Lower lobe of right lung (tissue), 2 donors: ENCODE measurements at places on chromosomes 2 and 18. TPM values are rescaled to one million over a fixed set of nuclear protein-coding genes. Genes with fewer than 3 reads are reported as not detected.
A peak's percentile ranks its signal among the peaks of the same experiment; 100 is the strongest.

DNA sequence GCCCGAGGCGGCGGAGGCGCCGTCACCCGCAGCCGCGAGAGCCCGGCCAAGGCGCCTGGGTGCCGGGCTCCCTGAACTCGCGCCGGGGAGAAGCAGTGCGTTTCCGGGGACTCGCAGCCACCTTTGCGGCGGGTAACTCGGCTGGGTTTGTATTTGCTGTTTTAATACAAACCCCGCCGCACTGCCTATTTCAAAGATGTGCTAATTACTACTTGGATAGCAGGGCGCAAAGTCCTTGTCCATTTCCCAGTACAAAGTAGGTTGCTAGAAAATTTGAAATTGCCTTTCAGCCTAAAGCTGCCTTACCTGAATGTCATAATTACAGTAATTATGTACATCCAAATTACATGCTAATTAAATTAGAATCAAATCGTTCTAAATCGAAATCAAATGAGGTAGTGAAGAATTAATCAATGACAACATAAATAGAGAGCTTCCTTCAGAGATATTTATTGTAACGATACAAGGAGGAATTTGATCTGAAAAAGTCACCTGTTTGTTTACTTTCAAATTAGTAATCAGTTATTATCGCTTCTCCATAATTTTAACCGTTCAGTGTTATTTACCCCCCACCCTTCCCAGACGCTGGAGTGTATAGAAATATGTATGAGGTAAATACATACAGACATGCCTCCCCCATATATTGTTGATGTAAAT lies 8.1 kb downstream of the SP9 start:
- no peak for DNase-seq
- no peak overlapping the region for H3K27ac ChIP-seq
- no peak overlapping the region for H3K4me3 ChIP-seq
- H3K27me3 ChIP-seq: peaks cover 80% of the 10 kb centered on the region

- no peak within 1 kb of the TSS for H3K4me3 ChIP-seq
- H3K36me3 ChIP-seq: no peaks in the 10 kb centered on the region
- peaks cover 9% of the 10 kb centered on the region for H3K4me1 ChIP-seq
- no peaks in the 10 kb centered on the region for H3K27me3 ChIP-seq
These were observed at the start of gene NGEF for GRCh38 chr2:233013027-233013461. TSS of gene NGEF (minus strand) at chr2:233013256. CDS start at chr2:232974890, 38,366 bp downstream.

DNA sequence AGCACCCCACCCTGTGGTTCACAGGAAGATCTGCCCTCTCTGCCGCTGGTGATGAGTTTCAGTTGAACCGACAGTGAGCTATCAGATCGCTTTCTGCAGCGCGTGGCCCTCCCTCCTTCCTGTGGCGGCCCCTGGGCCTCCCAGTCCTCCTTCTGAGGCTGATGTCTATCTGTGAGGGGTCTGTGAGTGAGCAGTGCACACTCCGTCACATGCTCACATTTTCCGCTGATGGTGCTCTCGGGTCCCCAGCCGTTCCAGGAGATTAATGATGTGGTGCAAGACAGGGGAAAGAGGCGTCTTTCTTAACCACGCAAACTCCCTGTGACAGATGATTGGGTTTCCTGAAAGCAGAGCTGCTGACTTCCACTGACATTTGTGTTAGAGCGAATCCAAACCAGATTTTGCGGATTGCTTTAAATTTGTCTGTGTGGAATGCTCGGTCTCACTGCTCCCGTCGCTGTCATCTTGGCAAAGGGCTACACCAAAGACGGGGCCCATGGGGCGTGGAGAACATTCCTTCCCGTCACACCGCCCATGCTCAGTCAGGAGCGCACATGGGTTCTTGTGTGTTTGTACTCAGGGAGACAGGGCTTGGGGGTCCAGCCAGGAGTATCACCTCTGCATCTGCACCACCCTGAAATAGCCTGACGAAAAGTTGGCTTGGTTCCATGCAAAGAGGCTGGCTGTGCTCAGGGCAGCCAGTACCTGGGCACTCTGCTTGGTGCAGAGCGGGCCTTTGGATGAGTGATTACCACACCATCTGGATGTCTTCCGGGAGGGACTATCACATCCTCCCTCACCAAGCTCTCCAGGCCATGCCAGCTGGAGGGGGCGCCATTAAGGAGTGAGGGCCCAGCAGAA lies 154.7 kb upstream of the HS6ST1 start:
- peak overlapping the region; percentile 51 for H3K27ac ChIP-seq
- DNase-seq: peak; percentile 61
- H3K4me1 ChIP-seq: peaks cover 20% of the 10 kb centered on the region
- H3K27me3 ChIP-seq: no peaks in the 10 kb centered on the region

GRCh38 chr2:145691659-145692058 lies 1171.7 kb upstream of the ZEB2 start:
- no peak for DNase-seq
- H3K27ac ChIP-seq: no peak overlapping the region
- peaks cover 5% of the 10 kb centered on the region for H3K4me1 ChIP-seq
- no peak overlapping the region for H3K4me3 ChIP-seq
- no peaks in the 10 kb centered on the region for H3K36me3 ChIP-seq
- H3K27me3 ChIP-seq: no peaks in the 10 kb centered on the region

- no peaks in the 10 kb centered on the region for H3K27me3 ChIP-seq
- peak; percentile 25 for DNase-seq
- no peak overlapping the region for H3K4me3 ChIP-seq
- H3K27ac ChIP-seq: no peak overlapping the region
These were observed 125.5 kb downstream of the GLI2 start for GRCh38 chr2:120861191-120861575.

- H3K27ac ChIP-seq: no peak overlapping the region
- peaks cover 12% of the 10 kb centered on the region for H3K27me3 ChIP-seq
These were observed 26.7 kb downstream of the COPS9 start for GRCh38 chr2:240109386-240109785.

GRCh38 chr18:64714086-64714485 lies 565.2 kb upstream of the LINC00305 start:
- H3K27ac ChIP-seq: no peak overlapping the region
- H3K4me3 ChIP-seq: no peak overlapping the region
- H3K36me3 ChIP-seq: no peaks in the 10 kb centered on the region
- no peak for DNase-seq
- no peaks in the 10 kb centered on the region for H3K4me1 ChIP-seq
- no peaks in the 10 kb centered on the region for H3K27me3 ChIP-seq

GRCh38 chr18:25931126-25931525 lies 159.3 kb downstream of the SS18 start:
- no peak overlapping the region for H3K27ac ChIP-seq
- no peak overlapping the region for H3K4me3 ChIP-seq
- no peak for DNase-seq

- H3K4me1 ChIP-seq: peaks cover 10% of the 10 kb centered on the region
- H3K27ac ChIP-seq: no peak overlapping the region
- H3K36me3 ChIP-seq: no peaks in the 10 kb centered on the region
- H3K4me3 ChIP-seq: no peak overlapping the region
- DNase-seq: no peak
- no peaks in the 10 kb centered on the region for H3K27me3 ChIP-seq
These were observed 178.3 kb downstream of the TRIB2 start for GRCh38 chr2:12895017-12895416.

- no peak overlapping the region for H3K4me3 ChIP-seq
- H3K36me3 ChIP-seq: no peaks in the 10 kb centered on the region
- no peak overlapping the region for H3K27ac ChIP-seq
- H3K4me1 ChIP-seq: peaks cover 5% of the 10 kb centered on the region
- DNase-seq: no peak
These were observed 60.4 kb downstream of the ABCB11 start for GRCh38 chr2:168970711-168971233.

GRCh38 chr2:231672617-231673347 lies 35.5 kb upstream of the PTMA start:
- peaks cover 61% of the 10 kb centered on the region for H3K4me1 ChIP-seq
- peak; percentile 81 for DNase-seq
- H3K4me3 ChIP-seq: peak overlapping the region; percentile 14
- H3K36me3 ChIP-seq: no peaks in the 10 kb centered on the region
- peak overlapping the region; percentile 92 for H3K27ac ChIP-seq
- no peaks in the 10 kb centered on the region for H3K27me3 ChIP-seq

- no peak overlapping the region for H3K27ac ChIP-seq
- no peaks in the 10 kb centered on the region for H3K36me3 ChIP-seq
- no peak for DNase-seq
- no peak overlapping the region for H3K4me3 ChIP-seq
- no peaks in the 10 kb centered on the region for H3K27me3 ChIP-seq
These were observed 39.9 kb downstream of the CCDC150 start for GRCh38 chr2:196679368-196679767.

DNA sequence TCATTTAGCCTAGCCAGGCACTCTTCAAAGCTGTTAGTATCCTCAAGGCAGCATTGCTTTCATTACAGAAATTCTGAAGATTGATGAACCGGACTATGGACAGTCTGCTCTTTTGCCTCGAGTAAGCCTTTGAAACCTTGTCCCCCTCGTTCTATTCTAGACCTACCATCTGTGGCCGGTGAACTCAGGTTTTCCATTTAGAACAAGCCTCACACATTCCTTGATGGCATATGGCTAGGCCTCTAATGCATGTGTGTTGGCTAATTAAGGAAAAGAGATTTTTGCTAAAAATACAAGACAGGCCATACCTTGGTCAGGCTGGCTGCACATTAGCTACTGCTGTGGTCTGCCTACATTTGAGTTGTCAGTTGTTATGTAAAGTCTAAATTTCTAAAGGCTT lies 111.8 kb downstream of the CERS6 start:
- H3K36me3 ChIP-seq: no peaks in the 10 kb centered on the region
- no peak for DNase-seq
- no peak overlapping the region for H3K27ac ChIP-seq
- no peaks in the 10 kb centered on the region for H3K4me1 ChIP-seq
- no peaks in the 10 kb centered on the region for H3K27me3 ChIP-seq

GRCh38 chr2:227192491-227192890 lies 28.1 kb downstream of the COL4A3 start:
- no peak overlapping the region for H3K4me3 ChIP-seq
- H3K36me3 ChIP-seq: no peaks in the 10 kb centered on the region
- no peaks in the 10 kb centered on the region for H3K4me1 ChIP-seq
- no peak overlapping the region for H3K27ac ChIP-seq
- DNase-seq: no peak

- peaks cover 5% of the 10 kb centered on the region for H3K27me3 ChIP-seq
- peaks cover 4% of the 10 kb centered on the region for H3K4me1 ChIP-seq
- H3K36me3 ChIP-seq: no peaks in the 10 kb centered on the region
- no peak for DNase-seq
- H3K27ac ChIP-seq: no peak overlapping the region
These were observed 357.1 kb upstream of the TNP1 start for GRCh38 chr2:217216982-217217381.

DNA sequence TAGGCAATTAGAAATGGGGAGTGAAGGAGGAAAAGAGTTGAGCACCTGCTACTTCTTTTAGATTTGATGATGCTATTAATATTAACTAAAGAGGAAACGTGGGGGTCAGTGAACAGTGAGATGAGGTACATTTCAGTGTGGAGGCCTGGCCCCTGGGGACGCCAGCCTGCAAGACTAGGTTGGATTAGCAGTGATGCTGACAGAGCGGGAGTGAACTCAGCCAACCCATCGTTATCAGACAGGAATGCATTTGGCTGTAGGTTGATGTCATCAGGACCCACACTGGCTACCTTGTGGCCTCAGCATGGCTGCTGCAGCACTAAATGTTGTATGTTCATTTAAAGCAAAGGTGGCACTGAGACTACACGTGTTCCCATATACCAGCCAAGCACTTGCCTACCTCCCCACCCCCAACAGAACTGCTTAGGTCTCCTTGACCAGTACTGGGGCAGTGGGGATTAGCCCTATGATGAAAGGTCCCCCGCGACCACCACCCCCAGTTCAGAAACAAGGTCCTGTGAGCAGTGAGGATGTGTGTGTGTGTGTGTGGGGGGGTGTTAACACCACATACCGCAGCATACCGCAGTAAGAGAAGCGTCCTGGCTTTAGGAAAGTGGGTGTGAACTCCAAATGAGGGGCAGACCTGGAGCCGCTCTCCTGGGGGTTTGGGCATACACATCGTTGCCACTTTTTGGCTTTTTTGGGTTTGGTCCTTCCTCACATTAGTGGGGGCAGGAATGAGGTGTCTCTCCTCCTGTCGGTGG lies 26.0 kb downstream of the DGKD start:
- peaks cover 8% of the 10 kb centered on the region for H3K36me3 ChIP-seq
- no peak overlapping the region for H3K4me3 ChIP-seq
- no peak overlapping the region for H3K27ac ChIP-seq
- no peak for DNase-seq

DNA sequence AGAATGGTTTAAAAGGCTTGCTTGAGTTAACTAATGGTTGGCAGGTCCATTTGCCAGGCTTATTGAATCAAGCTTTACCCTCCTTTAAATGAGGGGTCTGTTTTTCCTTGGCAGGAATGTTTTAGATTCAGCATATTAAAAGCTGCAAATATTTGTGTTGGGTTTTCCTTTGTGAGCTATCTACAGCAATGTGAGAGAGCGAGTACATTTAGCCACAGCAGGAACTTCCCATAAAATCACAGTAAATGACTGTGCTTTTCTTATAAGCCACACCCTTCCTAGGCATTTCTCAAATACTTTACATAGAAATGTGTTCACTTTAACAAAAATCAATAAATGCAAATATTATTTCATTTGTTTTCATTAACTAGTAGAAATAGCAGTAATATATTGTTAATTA lies 23.9 kb downstream of the CALCRL start:
- H3K27me3 ChIP-seq: no peaks in the 10 kb centered on the region
- peaks cover 17% of the 10 kb centered on the region for H3K4me1 ChIP-seq
- no peaks in the 10 kb centered on the region for H3K36me3 ChIP-seq
- H3K27ac ChIP-seq: no peak overlapping the region

DNA sequence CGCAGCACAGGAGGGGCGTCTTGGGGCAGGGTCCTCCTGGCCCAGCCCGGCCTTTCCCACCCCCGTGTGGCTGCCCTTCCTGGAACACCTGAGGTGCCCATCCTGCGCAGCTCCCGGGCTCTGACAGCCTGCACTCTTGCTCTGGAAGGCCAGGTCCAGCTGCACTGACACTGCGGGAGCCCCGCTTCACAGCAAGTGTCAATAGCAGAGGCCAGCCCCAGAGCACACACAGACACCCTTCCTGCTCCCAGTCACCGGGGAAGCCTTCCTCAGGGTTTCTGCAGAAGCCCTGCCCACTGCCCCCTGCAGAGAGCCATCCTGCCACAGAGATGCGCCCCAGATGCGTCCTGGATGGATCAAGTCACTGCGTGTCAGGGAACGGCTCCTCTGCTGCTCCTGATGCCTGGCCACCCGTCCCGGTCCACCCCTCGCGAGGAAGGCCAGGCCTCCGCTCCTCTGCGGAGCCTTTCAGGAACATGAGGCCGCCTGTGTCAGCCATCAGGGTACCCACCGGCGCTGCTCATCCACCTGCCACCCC lies 519.2 kb upstream of the MYT1L start:
- H3K27ac ChIP-seq: no peak overlapping the region
- H3K4me3 ChIP-seq: no peak overlapping the region
- no peaks in the 10 kb centered on the region for H3K36me3 ChIP-seq
- no peaks in the 10 kb centered on the region for H3K27me3 ChIP-seq

Gene MOCOS
- total RNA-seq: 4.2 TPM

Gene PDCD1
- 1.4 TPM for total RNA-seq

Gene CNDP1
- total RNA-seq: not detected

Gene FOXI3
- total RNA-seq: not detected

Gene PLA2R1
- 5.6 TPM for total RNA-seq

Gene NT5C1B
- total RNA-seq: not detected

Gene SPDYA
- 1.9 TPM for total RNA-seq

Gene GALNT5
- 33.9 TPM for total RNA-seq

Gene FABP1
- total RNA-seq: not detected

Gene GPR35
- 4.7 TPM for total RNA-seq

Gene TSN
- 36.2 TPM for total RNA-seq
